ENCODE measurements at places on chromosomes 5 and 9.

GRCh38 chr5:54746777-54747398 is 229.3 kb downstream of the SNX18 start:
- no peak for DNase-seq

GRCh38 chr9:35854091-35854762 is 16.0 kb downstream of the OR13J1 start:
- DNase-seq: no peak

DNA sequence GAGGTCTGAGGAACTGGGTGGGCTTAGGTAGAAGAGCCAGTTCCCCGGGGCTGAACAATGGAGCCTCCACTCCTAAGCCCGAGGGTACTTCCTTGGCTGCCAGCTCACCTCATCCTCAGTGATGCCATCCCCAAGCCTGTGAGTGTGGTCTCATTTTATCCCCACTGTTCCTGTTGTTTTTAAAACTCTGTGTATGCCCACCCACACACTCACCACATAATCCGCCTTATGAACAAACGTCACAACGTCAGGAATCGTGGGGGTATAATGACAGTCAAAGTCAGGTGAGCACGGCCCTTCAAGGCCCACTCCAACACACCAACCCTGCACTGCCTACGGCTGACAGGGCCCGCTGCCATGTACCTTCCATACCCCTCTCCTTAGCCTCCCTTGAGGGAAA is 61.1 kb downstream of the PTCH1 start:
- no peak for DNase-seq

DNA sequence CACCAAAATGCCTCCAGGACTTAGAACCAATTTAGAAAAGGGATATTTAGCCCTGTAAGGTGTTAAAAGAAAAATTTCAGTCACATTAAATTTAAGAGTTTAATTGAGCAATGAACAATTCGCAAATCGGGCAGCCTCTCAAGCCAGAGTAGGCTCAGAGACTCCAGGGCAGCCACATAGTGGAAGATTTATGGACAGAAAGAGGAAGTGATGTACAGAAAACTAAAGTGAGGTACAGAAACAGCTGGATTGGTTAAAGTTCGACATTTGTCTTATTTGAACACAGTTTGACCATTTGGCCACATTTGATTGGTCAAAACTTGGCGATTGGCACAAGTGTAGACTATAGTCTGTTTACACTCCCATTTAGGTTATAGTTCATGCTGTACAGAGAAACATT is 525.9 kb upstream of the ZNF608 start:
- DNase-seq: no peak

GRCh38 chr9:96367943-96368342 is 15.6 kb downstream of the SLC35D2 start:
- no peak for DNase-seq

DNA sequence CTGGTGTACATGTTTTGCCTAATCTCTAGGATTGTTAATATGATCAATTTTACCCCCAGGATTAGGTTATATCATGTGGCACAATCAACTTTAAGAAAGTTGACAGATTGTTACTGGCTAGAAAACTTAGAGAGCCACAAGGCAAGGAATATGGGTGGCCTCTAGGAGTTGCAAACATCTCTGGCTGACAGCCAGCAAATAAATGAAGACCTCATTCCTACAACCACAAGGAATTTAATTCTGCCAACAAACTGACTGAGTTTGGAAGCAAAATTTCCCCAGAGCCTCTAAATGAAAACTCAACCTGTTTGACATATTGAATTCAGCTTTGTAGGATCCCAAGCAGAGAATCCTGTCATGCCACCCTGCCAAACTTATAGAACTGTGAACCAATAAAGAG is 196.4 kb upstream of the PTGER4 start:
- no peak for DNase-seq

DNA sequence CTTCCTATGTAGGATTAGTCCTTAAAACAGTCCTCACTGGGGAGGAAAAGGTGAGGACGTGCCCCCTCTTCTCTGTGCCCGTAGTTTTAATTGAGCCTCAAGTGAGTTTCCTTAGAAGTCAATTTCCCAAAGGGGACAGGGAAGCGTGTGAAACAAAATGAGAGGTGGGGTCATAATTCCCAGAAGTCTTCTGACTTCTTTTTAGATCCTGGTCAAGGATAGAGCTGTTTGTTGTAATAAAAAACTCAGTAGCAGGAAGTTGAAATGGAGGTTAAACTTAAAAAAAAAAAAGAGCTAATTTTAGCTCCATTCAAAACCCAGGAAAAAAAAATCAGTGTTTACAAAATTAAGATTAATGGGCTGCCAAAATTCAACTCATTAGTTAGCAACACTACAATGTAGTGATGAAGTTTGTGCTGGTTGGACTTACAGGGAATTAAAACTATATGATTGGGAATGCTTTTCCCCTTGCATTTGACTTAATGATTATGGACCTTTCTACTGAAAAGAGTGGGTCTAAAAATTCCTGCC is 158.3 kb upstream of the MEF2C start:
- no peak for DNase-seq

DNA sequence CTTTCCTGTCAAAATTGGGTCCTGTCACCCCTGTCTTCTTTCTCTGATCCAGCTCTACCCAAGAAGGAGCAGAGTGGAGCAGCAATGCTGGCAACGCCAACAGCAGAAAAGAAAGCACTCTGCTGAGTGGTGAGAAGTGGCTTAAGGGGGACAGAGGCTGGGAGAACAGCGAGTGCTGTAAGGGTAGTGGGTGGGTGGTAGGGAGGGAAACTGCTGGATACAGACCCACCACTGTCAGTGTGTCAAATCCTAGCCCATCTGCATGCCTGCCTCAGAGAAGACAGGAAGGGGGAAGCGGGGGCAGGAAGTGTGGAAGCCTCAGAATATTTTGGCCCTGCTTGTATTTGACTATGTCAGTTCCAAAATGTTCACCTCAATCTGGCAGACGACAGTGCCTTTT is 170.4 kb upstream of the MAST4 start:
- DNase-seq: no peak

- no peak for DNase-seq
Observed at GRCh38 chr9:3237121-3237520, 288.7 kb downstream of the RFX3 start.

- DNase-seq: no peak
Observed at GRCh38 chr5:92371889-92372235, 988.7 kb upstream of the ARRDC3 start.

DNA sequence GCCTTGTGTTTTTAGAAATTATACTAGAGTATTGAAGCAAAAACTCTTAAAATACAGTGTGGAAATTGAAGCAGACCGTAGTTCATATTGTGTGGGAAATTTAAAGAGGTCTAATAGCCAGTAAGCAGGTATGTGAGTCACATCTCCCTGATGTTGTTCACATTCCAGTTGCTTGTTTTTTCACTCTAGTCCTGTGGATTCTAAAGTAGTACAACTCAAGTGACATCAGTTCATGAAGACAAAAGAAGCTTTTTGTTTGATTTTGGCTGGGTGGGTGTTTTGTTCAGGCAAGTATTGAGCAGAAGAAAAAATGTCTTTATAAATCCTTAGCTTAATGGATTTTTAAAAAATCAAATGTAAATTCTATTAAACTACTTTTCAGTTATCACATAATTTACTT is 216.2 kb downstream of the MAN2A1 start:
- no peak for DNase-seq

GRCh38 chr9:126276056-126276728 is 50.4 kb upstream of the MVB12B start:
- no peak for DNase-seq

DNA sequence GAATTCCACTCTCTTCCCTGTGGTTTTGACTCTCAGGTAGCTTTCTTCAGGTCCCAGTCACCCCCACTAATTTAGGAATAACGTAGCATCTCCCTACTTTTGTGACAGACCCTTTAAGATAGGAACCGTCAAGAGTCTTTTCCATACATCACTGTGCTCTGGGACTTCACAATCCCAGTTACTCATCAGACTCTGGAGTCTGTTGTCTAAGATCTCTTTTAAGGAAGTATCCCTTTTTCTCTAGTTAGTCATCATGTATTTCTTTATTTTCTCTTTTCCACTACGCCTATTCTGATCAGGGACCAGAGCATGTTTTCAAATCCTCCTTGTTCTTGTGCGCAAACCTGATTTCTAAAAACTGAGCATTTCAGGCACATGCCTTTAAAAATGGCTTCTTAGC is 143.0 kb downstream of the GOLPH3 start:
- DNase-seq: no peak

DNA sequence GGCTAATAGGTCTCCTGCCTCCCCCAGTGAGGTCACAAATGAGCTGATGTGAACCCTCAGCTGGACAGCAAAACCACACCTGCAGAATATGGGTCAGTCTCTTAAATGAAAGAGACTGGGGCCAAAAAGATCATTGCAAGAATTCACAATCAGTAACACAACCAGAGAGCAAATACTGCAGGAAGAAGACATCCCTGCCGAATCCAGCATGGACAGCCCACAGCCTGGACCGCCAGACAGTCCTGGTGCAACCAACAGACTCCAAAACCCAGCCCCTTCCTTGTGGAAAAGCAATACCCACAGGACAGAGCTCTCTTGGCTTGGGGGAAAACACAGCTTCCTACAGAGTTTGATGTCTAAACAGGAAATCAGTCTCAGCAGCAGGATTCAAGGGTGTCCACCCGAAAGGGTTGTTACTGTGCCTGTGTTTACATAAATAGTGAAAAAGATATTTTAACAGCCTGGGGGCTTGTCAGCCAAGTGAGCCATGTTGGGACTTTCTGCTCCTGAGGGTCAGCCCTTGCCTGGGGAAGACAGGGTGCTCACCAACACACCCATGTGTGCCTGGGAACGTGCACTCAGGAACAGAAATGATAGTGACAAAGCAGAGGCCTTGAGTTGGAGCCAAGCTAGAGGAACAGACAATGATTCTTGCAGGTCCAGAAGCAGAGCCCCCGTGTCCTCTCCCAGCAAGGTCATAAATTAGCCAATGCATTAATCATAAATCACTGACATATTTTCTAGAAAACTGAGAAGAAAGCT is 106.2 kb downstream of the SEMA5A start:
- no peak for DNase-seq

GRCh38 chr9:20781092-20781491 is 97.0 kb downstream of the FOCAD start:
- no peak for DNase-seq

DNA sequence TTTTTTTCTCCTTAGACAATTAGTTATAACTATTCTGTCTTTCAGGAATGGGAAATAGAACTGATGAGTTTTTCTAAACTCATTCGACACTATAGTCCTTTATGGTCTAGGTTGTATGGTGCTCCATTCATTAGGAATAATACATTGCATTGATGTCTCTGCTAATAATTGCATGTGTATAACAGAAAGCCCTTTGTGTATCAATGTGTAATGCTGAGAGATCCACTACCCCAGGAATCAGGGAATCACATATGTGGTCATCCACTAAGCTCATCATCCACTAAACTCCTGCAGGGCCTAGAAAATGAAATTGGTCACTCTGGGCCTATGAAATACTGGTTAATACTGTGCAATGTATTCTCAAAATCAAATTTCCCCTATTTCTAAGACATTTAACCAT is 242.0 kb upstream of the CDH18 start:
- DNase-seq: no peak

GRCh38 chr9:1879501-1879900 is 135.6 kb upstream of the SMARCA2 start:
- DNase-seq: no peak

DNA sequence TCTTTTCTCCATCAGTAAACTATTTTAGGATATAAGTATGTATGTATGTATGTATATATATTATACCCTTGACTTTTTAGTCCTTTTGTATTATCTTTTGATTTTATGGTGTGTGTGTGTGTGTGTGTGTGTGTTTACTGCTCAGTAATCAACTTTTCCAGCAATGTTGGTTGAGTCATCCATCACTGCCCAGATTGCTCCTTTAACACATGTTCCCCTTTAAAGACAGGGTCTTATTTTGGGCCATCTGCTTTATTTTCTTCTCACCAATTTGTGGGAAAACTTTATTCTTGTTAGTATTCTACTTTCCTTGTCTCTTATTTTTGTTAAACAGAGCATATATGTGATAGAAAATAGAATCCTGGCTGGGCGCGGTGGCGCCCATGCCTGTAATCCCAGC is 28.1 kb downstream of the ANKRD33B start:
- no peak for DNase-seq

- no peak for DNase-seq
Observed at GRCh38 chr5:43609752-43610151, 6.8 kb downstream of the NNT start.

- DNase-seq: no peak
Observed at GRCh38 chr5:137605411-137605810, 106.3 kb upstream of the SPOCK1 start.

DNA sequence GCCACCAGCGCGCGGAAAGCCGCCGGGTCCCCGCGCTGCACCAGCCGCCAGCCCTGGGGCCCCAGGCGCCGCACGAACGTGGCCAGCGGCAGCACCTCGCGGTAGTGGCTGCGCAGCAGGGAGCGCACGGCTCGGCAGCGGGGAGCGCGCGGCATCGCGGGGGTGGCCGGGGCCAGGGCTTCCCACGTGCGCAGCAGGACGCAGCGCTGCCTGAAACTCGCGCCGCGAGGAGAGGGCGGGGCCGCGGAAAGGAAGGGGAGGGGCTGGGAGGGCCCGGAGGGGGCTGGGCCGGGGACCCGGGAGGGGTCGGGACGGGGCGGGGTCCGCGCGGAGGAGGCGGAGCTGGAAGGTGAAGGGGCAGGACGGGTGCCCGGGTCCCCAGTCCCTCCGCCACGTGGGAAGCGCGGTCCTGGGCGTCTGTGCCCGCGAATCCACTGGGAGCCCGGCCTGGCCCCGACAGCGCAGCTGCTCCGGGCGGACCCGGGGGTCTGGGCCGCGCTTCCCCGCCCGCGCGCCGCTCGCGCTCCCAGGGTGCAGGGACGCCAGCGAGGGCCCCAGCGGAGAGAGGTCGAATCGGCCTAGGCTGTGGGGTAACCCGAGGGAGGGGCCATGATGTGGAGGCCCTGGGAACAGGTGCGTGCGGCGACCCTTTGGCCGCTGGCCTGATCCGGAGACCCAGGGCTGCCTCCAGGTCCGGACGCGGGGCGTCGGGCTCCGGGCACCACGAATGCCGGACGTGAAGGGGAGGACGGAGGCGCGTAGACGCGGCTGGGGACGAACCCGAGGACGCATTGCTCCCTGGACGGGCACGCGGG is at the start of gene TERT:
Gene TERT, minus strand, starts transcription at position 234 of the 815 bp plus-strand sequence. Its CDS starts 79 bp downstream, at position 155.
- peak; percentile 57 for DNase-seq

DNA sequence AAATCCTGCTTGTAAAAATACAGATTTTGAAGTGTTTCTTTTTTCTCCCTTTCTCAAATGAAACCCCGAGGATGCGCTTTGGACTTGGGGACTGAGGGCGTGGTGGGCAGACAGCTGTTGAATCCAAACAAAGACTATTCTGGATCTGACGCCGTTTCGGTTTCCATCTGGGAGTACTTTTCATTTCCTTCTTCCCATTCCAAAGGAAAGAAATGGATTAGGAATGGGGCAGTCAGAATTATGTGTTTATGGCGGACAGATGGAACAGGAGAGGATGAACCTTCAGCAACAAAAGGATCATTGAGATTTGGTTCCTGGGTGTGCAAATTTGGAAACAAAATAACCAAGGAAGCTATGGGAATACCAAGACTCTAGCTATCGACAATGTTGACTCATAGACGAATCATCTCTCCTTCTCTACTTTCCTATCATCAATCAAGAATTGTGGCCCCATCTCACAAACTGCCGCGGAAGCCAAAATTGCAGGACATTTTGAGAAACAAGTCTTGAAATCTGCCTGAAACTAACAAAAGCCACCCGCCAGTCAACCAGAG is 300.6 kb downstream of the PARP8 start:
- DNase-seq: no peak
